ENCODE measurements at places on chromosomes 6 and 20.

DNA sequence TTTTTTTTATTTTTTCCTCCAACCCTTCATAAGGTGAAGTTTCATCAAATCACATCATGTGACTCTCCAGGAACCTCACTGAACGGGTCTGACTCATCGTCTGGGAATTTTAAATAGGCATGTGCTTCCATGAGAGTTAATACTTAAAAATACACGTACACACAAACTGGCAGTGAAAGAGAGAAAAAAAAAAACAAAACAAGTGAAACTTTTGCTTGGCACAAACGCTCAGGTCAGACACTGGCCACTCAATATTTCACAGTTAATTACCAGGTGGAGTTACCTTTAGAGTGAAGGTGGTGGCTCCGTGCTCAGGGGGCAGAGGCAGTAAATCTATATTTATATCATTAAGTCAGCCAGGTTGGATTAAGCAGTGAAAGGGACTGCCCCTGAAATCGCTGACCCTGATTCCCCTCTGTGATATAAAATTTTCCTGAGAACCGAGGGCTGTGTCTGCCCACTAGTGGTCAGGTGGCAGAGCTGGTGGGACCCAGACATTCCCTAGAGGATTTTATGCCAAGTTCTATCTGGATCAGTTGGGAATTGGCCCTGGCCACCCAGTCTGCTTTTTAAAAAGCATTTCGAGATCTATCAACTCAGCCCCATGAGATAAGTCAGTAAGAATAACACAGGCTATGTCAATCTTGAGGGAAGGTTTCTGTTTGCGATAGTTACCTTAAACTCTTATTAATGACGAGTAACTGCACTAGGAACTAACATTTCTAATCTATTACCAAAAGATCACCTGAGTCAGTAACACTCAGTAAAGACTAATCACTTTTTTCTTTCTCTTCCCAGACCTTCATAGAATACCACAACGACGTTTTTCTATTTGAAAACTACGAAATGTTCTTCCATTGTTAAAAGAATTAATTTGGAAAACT lies 259.1 kb downstream of the HDGFL1 start:
- DNase-seq, result peak; percentile 74

DNA sequence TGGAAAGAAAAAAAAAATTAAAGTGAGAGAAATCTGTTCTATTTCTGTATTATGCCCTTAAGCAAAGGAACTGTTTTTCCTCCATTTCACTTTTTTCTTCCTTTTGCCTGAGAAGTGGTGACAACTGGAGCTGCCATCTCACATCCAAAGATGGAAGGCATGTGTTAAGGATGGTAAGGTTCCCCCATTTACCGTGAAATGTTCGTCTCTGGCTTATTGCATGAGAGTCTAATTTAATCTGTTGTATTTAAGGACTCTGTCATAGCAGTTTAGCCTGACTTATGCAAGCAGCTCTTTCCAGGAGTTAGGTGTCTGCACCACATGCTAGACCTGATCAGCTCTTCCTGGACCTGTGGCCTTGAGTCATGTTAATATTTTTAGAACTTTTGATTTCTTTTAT lies 389.5 kb upstream of the MAP3K7 start:
- DNase-seq, result no peak

GRCh38 chr20:17530716-17531664 lies at the start of gene BFSP1:
TSS of gene BFSP1 (minus strand) at chr20:17531379. CDS start at chr20:17531329, 50 bp downstream.
- DNase-seq, result peak; percentile 93

DNA sequence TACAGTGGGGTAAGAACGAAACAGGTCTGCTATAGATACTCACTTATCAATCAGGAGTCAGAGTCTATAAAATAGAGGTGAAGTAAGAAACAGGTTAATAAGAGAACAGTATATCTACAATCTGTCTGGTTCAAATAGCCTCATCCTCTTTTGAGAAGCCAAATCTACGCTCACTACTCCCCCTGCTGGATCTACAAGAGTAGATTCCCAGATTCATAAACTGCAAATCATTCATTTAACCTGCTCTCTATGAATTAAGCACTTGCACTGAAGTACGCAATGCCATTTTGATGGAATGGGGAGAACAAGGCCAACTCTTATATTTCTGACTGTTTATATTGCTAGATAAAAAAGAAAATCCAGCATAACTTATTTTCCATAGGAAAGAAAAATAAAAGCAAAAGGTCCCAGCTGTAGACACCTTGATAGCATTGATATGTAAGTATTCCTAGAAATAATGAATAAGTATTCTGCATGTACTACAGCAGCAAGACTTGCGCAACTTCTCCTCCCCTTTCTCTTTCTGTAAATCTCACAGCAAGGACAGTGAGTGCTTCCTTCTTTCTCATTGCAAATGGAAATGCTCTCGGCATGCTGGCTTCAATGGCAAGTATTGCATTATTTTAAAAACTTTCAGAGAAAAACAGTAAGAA lies 92.3 kb downstream of the RFX6 start:
- DNase-seq, result peak; percentile 28

GRCh38 chr6:73290435-73290834 lies 27.4 kb upstream of the KHDC1 start:
- no peak for DNase-seq

All from SHP77 (cell line).